ENCODE measurements at places on chromosomes 13 and 19.
A peak's percentile ranks its signal among the peaks of the same experiment; 100 is the strongest.

GRCh38 chr19:39405958-39406655 lies 540 bp upstream of the ZFP36 start:
- no peak for DNase-seq

- peak; percentile 70 for DNase-seq
Observed at GRCh38 chr13:27830010-27830409, 37.7 kb downstream of the GSX1 start.

DNA sequence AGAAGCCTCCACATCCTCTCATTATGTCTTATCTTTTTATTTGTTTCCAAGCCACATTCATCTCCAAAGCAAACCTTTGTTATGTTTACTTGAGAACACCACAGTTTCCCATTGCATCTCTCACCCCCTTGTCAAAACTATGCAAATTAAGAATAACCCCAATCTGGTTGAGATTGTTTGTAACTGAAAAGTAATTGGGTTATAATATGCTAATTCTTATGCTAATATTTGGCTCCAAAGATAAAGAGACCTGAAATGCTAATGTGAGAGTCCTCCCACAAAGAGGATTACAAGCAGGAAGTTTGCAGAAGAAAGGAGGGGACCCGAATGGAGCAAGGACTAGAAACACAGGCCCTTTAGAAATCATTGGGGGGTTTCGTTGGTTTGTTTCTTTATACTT lies 92.9 kb upstream of the UBL3 start:
- DNase-seq: no peak

DNA sequence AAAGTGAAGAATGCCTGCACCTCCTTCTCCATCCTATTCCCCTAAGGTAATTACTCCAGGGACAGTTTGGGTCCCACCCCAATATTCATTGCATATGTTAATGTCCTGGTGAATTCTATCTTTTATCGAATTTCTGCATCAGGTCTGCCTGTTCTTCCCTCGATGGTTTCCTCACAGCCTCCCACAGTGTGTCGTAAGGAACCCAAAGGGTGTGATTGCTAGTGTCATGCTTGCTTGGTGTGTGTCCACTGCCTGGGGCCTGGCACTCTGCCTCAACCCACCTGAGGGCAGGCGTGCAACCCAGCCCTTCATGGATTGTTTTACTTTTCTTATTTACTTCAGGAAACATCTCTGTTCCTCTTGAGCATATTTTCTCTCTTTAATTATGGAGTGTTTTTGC lies 60.2 kb upstream of the CYSLTR2 start:
- DNase-seq: no peak

DNA sequence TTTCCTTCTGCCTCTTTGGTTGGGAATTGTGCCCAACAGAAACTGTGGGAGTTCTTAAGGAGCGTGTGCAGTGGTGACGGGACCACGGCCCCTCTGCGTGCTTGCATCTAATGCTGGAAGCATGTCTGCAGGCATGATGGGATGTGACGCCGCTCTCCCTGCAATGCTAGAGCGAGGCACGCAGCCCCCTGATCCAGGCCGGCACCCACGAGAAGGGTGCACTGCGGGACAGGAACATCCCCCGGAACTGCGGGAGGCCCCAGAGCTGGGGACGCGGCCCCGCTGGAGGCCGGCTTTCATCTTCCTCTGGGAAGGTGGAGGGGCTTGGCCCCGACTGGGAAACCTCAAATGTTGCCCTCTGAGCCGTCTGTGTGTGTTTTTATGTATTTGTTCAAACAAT lies 32.7 kb downstream of the TMEM255B start:
- DNase-seq: no peak

DNA sequence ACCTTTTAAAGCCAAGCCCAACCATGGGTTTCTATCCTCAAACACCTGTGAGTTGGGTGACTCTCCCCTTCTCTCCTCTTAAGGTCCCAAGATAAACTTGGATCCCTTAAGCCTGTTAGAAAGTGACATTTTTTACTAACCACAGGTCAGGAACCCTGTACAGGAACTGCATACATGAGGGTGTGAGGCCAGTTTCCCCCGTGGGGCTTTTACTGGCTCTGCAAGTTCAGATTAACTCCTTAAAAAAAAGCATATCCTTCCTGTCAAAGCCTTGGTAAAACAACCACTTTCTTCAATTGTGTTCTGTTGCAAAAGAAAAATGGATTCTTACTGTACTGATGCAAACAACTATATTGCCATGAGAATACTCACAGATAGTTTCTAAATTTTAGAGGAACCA lies 2638.7 kb upstream of the PCDH20 start:
- no peak for DNase-seq

DNA sequence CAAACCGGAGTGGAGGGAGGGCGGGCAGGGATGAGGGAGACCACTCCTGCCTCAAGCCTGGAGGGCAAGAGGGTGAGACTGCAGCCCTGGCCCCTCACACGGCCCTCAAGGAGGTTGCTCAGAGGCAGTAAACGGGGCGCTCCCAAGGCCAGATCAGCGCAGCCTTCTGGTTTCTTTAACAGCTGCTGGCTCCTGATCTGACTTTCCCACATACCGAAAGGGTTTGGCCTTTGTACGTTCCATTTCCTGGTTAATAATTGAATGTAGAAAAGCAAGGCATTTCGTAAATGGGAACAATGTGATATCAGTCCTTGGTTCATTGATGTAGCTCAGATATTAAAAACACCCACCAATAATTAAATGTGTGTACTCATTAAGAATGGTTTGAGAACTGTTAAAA lies 71.5 kb downstream of the GGACT start:
- no peak for DNase-seq

GRCh38 chr19:45939792-45940514 lies 25.4 kb upstream of the NANOS2 start:
- DNase-seq: no peak

DNA sequence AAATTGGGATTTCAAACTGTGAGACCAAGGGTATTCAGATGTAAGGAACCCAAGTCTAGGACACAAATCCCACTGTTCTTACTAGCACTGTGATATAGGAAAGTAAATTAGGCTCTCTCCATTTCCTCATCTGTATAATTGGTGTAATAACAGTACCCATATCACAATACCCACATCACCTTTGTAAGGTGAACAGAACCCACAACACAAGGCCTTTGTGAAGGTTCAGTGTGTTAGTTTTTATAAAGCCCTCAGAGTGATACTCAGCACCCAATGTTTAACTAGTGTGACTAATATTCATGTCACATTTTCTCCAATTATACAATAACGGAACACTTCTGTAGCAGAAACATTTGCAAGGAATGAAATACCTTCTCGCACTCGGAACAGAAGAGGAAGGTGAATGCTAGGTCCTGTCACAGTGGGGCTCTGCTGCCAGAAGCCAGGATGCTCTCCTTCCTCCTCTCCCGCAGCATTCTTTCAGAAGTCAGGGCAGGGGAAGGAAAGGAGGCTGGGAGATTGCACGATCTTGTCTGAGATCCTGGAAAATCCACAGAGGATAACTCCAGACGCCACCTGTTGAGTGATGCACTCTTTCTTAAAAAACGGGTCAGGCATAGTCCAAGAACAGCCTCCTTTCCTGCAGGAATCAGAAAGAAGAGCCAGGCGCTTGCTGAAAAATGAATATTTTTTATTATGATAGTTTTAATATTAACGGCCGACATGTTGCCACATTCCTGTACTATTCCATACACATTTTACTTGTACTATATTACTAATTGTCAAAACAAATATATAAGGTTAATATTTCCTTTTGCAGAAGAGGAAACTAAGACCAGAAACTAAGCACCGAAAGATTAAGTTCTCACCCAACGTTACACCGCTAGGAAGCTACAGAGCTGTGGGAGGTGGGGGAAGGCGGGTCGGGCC lies 762 bp downstream of the ZNF45 start:
- DNase-seq: peak; percentile 16

DNA sequence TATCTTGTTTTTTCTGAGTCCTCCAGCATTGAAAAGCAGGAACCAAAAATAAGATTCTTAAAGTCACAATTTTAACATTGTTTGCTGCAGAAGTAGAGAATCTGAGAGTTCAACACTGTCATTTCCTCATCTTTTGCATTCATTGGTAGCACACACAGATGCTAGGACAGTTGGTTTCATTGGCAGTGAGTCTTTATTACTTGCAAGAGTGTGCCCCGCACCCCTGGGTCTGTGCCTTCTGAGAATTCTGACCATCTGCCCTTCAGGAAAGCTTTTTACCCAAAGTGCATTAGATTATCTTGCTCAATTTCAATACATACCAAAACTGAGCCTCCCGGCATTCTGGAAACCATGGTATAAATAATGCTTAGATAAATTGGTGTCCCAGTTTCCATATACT lies 247.7 kb upstream of the SLITRK1 start:
- DNase-seq: no peak

- no peak for DNase-seq
Observed at GRCh38 chr19:14566712-14567077, 5.2 kb downstream of the NDUFB7 start.

- DNase-seq: no peak
Observed at GRCh38 chr13:59829690-59830089, 334.0 kb downstream of the DIAPH3 start.

DNA sequence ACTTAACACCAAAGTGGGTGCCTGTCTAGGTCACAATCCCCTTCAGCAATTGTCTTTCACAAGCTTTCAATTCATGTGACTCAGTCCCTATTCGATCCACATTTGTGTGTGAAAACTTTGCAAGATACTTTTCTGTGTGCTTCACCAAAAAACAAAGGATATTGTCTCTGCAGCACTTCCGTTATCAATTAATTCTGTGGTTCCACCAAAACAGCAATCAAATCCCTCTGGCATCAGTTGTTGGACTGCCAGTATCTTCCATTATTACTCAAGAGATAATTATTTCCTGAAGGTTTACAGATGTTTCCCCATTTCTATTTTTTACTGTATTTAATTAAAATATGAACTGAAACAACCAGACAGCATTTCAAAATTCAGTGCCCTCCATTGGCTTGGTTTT lies 481.4 kb downstream of the SUCLA2 start:
- DNase-seq: no peak

GRCh38 chr19:4319067-4319718 lies 14.8 kb downstream of the FSD1 start:
- DNase-seq: no peak

GRCh38 chr19:38219221-38219620 lies 4.8 kb downstream of the DPF1 start:
- no peak for DNase-seq

- no peak for DNase-seq
Observed at GRCh38 chr13:41639237-41639904, 182.0 kb downstream of the RGCC start.

GRCh38 chr13:48531416-48532255 lies 1.2 kb downstream of the RCBTB2 start:
- no peak for DNase-seq

DNA sequence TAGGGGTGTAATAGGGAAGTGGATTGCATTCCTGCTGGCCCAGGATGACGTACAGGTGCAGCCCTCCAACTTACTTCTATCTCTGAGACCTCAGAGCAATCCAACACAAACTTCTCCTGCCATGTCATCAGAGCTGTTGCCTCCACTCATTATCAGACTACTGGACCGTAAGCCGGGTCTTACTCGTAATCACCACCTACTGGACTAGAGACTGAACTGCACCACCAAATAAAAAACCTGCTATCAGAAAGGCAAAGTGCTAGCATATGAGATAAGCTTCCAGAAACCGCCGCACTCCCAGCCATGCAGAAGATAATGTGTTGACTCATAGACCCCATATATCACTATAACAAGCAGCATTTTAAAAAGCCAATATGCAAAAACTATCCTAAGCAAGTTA lies 102.0 kb downstream of the SLITRK1 start:
- peak; percentile 4 for DNase-seq

- no peak for DNase-seq
Observed at GRCh38 chr19:32208060-32208459, 137.3 kb upstream of the ZNF507 start.

GRCh38 chr19:38852231-38853044 lies 2.7 kb upstream of the HNRNPL start:
- DNase-seq: peak; percentile 35

DNA sequence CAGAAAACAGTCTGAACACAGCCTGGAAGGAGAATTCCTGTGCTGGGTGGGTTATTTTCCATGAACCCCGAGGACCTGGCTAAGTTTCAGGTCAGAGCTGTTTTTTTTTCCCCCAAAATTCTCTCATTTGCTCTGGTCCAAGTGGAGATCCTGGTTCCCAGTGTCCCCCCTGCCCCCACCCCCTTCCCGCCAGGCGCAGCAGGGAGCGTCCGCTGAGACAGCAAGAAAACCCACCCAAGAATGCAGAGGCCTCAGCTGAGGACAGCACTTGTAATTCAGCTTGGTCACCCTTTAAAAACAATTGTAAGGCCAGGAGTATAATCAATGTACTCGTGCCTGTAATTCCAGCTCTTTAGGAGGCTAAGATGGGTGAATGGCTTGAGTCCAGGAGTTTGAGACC lies 11.4 kb upstream of the TSPAN16 start:
- no peak for DNase-seq

GRCh38 chr19:18396471-18397241 lies 766 bp downstream of the LRRC25 start:
- DNase-seq: no peak

GRCh38 chr13:57716295-57716694 lies 84.8 kb downstream of the PCDH17 start:
- DNase-seq: no peak

- DNase-seq: no peak
Observed at GRCh38 chr13:109226631-109227030, 559.8 kb downstream of the IRS2 start.

- DNase-seq: no peak
Observed at GRCh38 chr13:110664673-110665072, 41.2 kb downstream of the CARS2 start.

GRCh38 chr13:73167028-73167820 lies 108.4 kb downstream of the KLF5 start:
- DNase-seq: no peak

DNA sequence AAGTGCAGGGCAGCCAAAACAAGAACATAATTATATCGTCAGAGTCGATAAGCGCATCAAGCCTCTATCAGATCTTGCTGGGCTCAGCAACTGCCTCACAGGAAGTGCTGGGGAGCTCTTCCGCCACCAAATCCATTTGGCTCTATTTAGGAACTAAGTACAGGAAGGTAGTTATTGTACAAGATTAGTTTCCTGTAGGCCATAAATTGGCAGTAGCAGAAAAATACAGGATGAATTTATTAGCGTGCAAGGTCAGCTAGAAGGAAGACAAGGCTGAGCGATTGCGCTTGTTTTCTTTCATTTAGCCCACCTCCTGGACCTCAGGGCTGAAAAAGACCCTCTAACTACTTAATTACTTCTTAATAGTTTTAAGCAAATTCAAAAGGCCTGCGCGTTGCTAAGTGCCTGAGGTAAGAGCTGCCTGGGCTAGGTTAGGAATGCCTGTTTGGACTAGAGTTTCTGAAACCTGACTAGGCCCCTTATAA lies 118.5 kb downstream of the IRS2 start:
- DNase-seq: no peak

DNA sequence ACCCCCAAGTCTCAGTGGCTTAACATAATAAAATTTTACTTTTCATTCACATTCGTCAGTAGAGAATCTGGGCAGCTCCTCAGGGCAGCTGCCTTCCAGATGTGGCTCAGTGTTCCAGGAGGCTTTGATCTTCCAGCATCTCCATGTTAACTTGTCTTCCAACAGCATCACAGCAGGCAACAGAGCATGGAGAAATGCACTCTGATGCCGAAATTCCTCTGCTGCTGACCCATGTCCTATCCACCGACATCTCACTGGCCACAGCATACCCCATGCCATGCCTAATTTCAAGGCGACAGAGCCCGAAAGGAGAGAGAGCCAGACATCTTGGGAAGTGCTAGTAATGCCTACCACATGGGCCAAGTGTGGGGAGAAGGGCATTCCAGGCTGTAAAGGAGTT lies 64.9 kb upstream of the MEDAG start:
- no peak for DNase-seq

- DNase-seq: no peak
Observed at GRCh38 chr13:101150998-101151397, 265.3 kb downstream of the NALCN start.

All from urothelium cell line (cell line).